ENCODE measurements at places on chromosomes 4 and X.

DNA sequence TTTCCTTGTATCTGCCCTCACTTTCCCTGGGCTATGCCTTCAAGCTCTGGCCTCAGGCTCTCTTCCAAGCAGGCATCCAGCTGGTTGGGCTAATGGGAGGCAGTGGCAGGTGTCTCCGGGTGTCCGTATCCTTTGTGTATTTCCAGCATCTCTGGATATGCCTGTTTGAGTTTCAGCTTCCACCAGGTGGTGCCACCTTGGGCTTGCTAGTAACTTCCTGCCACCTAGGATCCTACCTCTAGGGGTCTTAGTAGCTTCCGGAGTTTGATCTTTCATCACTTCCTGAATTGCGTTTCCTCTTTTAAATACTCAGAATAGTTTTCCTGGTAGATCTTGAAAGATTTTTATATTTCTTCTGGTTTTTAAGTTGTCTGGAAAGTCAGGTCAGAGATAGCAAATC is 23.2 kb upstream of the ANOS1 start:
- peak; percentile 11 for DNase-seq

- DNase-seq, result no peak
These were observed 404.8 kb downstream of the KLHL13 start for GRCh38 chrX:117711782-117712181.

DNA sequence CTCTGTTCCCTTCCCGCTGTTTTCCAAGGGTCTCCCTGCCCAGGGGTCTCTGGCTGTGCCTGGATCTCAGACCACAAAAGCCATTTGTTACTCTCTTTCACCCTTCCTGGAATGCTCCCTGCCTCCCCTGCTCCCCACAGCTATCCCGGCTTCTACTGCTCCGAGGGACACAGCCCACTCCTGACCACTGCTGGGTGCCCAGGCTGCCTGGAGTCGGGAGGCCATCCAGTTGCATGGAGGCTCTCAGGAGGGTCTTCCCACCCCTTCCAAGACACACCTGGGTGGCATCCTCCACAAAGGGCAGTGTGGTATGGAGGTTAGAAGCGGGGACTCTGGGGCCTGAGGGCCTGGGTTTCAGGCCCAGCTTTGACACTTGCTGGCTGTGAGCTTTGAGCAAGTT is 101.1 kb downstream of the PPP2R2C start:
- no peak for DNase-seq

GRCh38 chr4:139042981-139043460 is 27.4 kb downstream of the NOCT start:
- peak; percentile 31 for DNase-seq

DNA sequence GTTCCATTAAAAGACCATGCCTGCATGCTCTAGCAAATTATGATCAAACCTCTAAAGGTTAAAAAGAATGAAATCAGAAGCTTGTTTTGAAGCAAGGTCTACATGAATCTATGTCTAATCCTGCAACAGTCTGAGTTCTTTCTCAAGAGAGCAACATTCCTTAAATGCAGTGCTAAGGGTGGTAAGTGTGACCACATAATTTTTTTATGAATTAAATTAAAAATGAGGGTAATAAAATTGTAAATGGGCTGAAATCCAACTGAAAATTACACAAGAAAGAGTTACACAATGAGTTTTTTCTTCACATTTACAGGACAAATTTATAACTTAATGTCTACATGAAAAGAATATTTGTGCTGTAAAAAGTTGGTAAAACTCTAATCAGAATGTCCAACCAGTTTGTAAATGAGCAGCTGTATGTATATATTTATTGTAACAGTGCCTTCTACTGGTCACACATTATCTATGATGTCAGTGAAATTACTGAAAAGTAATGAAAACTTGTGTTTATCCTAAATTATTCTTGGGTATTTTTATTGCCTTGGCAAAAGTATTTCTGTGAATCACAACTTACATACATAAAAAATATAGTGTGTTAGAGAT is 336.3 kb upstream of the PITX2 start:
- no peak for DNase-seq

DNA sequence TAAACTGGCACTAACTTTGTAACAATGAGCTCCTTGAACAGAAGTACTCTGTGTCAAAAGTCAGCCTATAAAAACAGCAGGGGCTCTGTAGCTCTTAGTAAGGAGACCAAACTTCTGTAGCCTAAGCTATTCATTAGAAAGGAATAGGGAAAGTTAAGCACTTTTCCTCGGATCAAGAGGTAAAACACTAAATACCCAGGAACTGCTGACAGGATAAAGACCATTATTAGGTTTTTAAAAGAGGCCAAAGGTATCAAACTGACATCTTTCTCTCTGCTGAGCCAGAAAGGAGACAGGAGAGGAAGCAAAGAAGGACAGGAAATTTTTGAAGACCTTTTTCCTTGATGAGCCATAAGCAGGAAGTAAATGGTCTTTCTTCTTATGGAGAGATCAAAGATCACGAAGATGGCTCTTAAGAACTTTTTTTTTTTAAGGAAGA is 31.9 kb downstream of the ANAPC10 start:
- peak; percentile 82 for DNase-seq

DNA sequence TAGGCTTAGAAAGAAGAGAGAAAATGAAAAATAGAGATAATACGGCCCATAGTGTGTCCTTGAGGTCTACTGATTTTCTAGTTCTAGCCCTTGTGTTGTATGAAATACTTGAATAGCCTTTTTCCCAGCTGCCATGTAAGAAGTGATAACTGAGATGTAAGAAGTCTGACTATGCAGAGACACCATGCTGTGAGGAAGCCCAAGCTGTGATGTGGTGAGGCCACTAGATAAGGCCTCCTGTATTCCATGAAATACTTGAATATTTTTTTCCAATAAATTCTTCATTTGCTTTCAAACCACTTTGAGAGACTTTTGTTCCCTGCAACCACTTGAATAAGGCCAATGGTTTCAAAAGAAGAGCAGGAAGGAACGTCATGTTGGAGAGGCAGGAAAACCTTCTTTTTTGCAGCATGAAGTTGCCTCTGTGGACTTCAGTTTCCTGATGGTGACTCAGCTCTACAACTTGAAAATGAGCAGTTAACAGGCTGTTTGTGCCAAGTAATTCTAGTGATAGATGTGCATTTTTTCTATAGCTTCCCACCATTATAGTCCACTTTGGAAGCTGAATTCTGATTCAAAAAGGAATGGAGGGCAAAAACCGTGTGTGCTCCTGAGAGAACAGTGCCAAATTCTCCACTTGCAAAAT is 25.5 kb upstream of the FAM9C start:
- DNase-seq, result no peak

GRCh38 chrX:119004920-119005524 is 30.6 kb downstream of the LONRF3 start:
- DNase-seq, result peak; percentile 59

- no peak for DNase-seq
These were observed 10.9 kb upstream of the MAN2B2 start for GRCh38 chr4:6563935-6564645.

DNA sequence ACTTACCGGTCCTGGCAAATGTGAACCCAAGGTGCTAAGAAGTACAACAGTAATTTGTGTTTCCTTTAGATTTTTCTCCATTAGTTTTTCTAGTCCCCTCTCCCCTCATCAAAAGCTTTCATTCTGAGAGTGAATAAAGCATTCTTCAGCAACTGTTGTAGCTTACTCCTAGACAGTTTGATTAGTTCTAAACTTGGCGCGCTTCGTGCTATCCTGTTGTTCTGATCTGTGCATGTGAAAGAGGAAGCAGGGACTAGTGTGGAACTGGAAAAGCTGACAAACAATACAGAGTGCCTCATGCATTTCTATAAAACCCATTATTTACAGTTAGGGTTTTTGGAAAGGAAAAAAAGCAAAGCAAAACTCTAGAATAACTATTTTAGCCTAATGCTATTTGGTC is 556.9 kb upstream of the SLIT2 start:
- DNase-seq, result no peak

DNA sequence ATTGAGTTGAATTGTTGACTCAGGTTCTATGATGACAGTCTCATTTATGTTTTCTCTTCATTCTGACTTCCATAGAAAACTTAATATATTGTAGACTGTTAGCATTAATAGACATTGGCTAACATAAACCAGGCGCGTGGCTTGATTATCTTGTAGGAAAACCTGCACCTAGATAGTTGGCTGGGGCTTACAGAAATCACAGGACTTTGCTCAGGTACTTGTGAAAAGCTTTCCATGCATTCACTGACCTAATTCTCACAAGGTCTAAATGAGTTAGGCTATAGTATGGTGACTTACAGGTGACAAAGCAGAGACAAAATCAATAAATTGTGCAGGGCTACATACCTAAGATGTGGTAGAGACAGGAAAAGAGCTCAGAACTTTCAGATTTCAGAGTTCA is 212.8 kb downstream of the GPAT3 start:
- no peak for DNase-seq

GRCh38 chr4:79088946-79089691 is 149.9 kb upstream of the PAQR3 start:
- peak; percentile 25 for DNase-seq

GRCh38 chrX:152932598-152933175 is 34.8 kb downstream of the ZNF185 start:
- no peak for DNase-seq

DNA sequence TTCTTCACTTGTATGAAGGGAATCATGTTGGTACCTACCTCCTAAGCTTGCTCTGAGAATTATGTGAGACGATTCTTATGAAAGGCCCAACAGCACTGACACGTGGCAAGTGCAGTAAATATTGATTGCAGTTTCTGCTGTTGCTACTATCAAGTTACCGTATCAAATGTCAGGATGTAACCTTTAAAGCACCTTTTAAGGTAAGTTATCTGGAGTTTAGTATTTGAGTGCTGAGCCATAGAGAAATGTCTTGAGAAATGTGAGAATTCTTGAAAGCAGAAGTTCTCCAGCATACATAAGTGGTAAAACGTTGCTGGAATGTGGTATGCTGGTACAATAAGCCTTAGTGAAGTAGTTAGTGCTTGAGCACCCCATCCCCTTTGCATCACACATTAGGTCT is 90.4 kb downstream of the PHOX2B start:
- no peak for DNase-seq

GRCh38 chrX:106901341-106901740 is 1.8 kb downstream of the RIPPLY1 start:
- no peak for DNase-seq

DNA sequence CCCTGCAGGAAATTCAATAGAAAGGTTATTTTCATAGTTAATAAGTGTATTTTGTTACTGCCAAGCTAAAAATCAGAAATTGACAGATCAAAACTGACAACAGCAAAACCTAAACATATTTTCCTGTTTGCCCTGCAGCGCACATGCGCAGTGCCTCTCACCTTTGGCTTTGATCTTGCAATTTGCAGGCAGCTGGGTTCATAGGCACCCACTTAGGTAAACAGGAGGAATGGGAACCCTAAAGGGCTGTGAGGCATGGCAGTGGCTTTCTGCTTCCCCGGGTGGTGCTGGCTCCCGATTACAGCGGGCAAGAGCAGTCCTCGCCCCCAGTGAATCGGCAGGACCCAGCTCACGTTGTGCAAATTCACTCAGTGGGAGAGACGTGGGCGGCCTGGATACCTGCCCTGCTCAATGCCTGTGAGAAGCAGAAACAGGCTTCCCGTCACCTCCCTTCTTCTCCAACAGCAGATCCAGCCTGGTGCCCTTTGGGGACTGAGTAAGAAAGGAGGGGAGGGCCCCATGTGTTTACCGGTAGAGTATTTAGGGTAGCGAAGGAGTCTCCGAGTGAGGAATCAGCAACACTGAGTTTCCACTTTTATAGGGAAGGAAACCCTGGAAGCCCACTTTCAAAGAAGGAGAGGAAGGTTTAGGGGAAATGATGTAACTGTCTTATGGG is 25.7 kb downstream of the CCKAR start:
- DNase-seq, result no peak

DNA sequence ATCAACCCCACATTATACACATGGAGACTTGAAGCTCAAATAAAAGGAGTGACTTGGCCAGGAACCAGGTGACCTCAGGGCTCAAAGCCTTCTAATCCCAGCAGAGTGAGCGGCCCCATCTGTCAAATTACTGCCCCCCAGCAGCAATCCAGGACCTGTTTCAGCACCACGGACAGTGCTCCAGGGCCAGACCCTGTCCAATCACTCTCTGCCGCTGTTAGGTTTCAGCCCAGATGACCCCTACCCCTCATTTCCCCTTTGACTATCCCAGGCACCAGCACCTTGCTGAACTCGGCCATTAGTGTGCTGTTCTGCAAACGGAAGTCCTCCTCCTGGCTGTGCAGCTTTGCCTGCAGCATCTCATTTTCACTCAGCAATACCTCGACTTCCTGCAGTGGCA is 5.1 kb downstream of the GRIPAP1 start:
- DNase-seq, result peak; percentile 51

DNA sequence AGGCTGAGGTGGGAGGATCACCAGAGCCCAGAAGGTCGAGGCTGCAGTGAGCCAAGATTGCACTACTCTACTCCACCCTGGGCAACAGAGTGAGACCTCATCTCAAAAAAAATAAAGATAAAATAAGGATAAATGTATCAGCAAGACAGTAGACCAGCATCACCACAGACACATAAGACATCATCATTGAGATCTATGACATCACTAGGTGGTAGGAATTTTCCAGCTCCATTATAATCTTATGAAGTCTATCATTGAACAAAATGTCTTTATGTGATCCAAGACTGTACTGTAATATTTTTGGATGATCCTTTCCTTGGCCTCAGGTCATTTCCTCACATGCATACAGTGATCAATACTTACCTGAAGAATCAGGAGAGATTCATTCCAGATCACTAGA is 8.3 kb upstream of the FAM200B start:
- no peak for DNase-seq

DNA sequence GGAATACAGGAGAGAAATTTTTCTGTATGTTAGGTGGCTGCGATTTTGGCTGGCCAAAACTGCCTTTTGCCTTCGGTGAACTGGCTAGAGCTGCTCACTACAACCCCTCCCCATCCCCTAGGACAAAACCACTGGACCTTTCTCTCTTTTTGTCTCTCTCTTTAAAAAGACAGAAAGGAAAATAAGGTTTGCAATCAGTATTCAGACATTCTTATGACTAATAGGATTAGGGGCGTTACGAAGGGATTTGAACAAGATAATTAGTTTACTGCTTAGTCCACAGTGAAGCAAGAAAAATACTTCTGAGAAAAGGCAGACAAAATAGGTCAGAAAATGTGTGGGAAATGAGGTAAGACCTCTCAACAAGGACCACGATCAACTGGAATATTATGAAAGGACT is 180.4 kb downstream of the SLIT2 start:
- DNase-seq, result peak; percentile 75

- DNase-seq, result no peak
These were observed 3.9 kb downstream of the LOC101059915 start for GRCh38 chrX:71671043-71671780.

DNA sequence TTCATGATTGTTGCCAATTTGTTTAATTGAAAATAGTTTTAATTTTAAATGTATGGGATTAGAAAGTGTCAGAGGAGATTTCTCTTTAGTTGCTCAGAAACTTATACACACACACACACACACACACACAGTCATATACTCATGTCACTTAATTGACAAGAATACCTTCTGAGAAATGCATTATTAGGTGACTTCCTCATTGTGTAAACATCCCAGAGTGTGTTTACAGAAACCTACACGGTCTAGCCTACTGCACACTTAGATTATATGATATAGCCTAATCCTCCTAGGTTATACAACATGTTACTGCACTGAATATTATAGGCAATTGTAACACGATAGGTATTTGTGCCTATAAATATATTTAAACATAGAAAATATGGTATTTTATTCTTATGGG is 1327.4 kb downstream of the FSTL5 start:
- no peak for DNase-seq
